ENCODE measurements at places on chromosomes 3 and 15.

DNA sequence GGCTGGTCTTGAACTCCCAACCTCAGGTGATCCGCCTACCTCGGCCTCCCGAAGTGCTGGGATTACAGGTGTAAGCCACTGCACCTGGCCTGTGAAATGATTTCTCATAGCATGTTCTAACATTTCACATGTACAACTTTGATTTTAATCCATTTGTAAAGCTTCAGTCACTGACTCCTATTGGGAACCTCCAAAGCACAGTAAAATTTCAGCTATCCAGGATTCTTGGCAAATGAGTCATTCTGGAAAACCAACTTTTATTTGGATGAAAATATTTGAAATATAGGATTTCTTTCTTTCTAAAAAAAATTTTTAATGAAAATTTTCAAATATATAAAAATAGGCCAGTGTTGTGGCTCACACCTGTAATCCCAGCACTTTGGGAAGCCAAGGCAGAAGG is 2.7 kb upstream of the LMAN1L start:
- no peak for DNase-seq

- DNase-seq = no peak
Observed at GRCh38 chr3:151197981-151198767, 4.8 kb downstream of the GPR171 start.

DNA sequence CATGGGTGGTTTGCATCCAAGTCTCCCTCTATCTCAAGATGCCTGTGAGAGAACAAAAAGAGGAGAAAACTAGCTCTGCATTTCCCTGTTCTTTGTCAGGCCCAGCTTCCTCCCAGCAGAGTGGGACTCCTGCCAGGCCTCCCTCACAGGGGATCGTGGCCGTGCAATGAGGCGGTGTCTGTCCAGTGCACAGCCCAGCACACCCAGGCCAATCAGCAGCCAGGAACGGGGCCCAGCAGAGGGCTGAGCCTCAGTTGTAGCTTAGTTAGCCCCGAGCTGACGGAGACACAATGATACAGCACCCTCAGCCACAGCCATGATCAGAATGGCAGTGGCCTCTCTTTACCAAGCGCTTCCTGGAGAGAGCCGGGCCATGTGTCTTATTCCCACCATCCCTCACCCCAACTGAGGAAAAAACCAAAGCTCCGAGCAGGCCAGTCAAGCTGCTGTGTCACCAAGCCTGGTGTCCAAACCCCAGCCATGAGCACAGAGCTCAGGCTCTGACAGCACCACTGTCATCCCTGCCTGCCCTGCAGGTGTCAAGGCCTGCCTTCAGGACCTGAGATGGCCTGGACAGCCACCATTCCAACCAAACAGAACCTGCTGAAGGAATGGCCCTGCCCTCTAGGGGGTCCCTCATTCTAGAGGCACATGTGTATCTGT is 71.1 kb downstream of the DNAJB8 start:
- no peak for DNase-seq

DNA sequence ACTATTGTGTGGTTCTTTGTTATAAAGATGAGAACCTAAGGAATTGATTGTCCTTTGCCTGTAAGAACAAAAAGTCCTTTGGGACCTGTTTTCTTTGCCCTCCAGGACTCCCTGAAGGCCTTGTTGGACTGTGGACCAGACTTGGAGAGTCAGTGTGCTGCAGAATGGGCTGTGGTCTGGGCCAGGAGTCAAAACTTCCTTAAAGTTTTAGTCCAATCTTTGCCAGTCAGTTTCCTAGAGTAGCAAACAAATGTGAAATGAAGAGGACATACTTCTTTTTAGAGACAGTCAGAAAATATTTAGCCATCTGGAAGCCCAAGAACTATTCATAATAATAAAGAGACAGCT is 45.4 kb downstream of the PDE8A start:
- DNase-seq = no peak
